ENCODE measurements at places on chromosomes 7 and 10. TPM values are rescaled to one million over a fixed set of nuclear protein-coding genes. Genes with fewer than 3 reads are reported as not detected.

- DNase-seq: no peak
These were observed 73.4 kb upstream of the CUX1 start for GRCh38 chr7:101743995-101744360.

GRCh38 chr10:15433850-15434537, 62.9 kb upstream of the FAM171A1 start:
- DNase-seq: no peak

Gene PGAM2
- total RNA-seq: 967 TPM

GRCh38 chr10:15189133-15189885, 20.8 kb upstream of the NMT2 start:
- DNase-seq: no peak

GRCh38 chr7:136923111-136923667, 54.7 kb downstream of the CHRM2 start:
- DNase-seq: no peak

- DNase-seq: no peak
These were observed 944.4 kb upstream of the ZNF722 start for GRCh38 chr7:63054191-63054661.

GRCh38 chr10:132035476-132035875, 30.3 kb upstream of the JAKMIP3 start:
- DNase-seq: no peak

DNA sequence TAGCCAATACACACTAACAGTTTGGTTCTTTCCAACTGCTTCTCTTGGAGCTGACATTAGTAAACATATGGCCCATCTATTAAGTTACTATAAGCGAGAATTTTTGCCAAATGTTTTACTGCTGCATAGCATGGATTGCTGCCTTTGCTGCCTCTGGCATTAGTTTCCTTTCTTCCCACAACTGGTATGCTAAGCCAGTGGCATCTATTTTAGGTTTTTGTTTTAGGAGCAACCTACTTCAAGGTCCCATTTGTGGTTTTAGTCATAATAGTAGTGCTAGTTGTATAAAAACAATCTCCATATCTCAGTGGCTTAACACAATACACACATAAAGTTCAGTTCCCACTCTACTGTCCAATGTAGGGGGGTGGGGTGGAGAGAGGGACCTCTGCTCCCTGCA, 25.9 kb upstream of the PANK1 start:
- no peak for DNase-seq

Gene CALHM2
- 9.8 TPM for total RNA-seq

GRCh38 chr7:3042861-3043489, 692 bp downstream of the CARD11 start:
- no peak for DNase-seq

DNA sequence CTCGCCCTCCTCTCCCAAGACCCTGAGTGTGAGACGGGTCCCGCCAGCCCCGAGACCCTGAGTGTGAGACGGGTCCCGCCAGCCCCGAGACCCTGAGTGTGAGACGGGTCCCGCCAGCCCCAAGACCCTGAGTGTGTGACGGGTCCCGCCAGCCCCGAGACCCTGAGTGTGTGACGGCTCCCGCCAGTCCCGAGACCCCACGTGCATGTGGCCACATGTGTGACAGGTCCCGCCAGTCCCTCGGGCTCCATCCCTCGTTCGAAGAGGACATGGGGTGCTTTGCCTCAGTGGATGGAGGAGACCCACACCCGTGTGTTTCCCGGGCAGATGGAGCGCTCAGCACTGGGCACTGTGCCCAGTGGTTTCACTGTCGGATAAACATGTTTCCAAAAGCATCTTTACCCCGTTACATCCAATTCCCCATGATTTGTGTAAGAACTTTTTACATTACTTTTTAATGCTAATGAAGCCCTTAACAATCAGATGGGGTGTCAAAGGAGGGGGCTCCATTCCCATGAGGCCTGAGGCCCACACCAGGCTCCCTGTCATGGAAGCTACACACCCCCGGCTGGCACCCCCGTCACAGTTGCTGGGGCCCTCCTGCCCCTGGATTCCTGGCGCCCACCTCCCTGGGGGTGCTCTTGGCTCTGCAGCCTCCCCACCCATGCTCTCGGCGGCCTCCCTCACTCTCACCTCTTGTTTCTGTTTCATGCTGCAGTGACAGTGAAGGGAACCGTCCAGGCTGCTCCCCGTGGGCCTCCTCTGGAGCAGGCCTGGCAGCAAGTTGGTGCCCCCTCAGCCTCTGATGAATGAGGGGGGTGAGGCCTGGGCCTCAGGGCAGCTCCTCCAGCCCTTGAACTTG, 48.5 kb upstream of the CFAP46 start:
- no peak for DNase-seq

GRCh38 chr10:21518149-21518640, 7.3 kb downstream of the SKIDA1 start:
- no peak for DNase-seq

Gene NRAP
- total RNA-seq: 826 TPM

Gene CACNA2D1
- 48.1 TPM for total RNA-seq

GRCh38 chr7:111750878-111751277, 188.6 kb upstream of the IMMP2L start:
- DNase-seq: no peak

Gene ZNF239
- total RNA-seq: 2.2 TPM

DNA sequence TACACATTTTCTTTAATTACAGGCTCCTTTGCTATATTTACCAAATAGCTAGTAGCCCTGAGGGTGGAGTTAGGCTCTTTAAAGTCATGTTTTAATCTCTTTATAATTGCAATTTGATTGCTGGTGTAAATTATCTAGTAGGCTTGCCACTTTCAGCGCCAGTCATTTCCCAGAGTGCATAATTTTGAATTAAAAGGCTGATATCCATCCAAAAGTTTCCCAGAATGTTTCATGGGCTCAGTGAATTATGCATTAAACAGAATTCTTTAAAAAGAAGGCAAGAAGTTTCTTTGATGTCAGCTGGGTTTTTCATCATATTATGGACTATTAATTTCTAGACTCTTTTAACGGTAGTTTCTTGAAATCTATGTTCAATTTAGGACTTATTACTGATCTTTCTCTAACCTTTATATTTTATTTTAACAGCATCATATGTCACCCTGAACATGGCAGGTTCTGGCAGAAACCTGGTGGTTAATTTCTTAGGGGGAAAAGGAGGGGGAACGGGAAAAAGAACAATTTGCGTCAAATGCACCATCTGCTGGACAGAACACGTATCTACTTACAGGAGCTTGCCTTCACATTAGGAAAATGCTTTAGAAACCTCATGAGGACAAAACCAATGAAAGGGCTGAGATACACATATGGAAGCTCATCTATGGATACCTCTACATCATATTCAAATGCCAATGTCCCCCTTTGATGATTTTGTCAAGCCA, 171.1 kb downstream of the GRM3 start:
- no peak for DNase-seq

- no peak for DNase-seq
These were observed 30.7 kb downstream of the EN2 start for GRCh38 chr7:155488483-155489127.

DNA sequence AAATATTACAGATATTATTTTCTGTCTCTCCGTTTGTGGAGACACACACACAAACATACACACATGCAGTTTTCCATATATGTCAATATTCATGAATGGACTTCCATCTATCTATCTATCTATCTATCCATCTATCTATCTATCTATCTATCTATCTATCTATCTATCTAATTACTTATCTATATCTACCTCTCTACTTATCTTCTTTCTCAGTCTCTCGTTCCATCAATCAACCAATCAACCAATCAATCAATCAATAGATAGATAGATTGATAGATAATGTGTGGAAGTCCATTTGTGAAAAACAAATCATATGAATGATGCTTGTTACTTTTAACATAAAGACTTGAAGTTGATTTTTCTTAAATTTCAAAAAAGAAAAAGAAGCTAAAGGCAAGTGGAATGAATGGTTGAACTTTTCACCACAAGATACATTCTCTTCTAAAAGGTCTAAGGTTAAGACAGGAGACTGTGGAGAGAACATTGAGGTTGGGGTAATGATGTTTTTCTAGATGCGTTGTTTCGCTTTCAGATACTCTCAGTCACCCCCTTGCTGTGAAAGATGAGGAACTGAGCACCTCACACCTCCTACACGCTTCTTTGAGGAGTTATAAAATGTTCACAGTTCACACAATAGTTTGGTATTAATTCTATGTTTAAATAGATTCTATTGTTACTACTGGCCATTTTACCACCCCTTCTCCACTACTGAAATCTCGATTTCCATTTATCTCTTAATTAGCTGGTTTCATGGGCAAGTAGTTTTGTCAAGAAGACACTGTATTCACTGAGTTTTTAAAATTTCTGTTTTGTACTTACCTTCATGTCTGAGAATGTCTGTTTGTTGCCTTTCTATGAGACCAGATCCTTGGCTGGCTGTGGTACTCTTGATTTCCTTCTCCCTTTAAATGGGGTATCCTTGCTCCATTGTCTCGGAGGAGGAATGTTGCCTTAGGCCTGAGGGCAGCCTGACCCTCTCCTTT, 114.1 kb downstream of the EMX2 start:
- DNase-seq: no peak

GRCh38 chr7:66604198-66604597, 24.5 kb upstream of the KCTD7 start:
- DNase-seq: no peak

DNA sequence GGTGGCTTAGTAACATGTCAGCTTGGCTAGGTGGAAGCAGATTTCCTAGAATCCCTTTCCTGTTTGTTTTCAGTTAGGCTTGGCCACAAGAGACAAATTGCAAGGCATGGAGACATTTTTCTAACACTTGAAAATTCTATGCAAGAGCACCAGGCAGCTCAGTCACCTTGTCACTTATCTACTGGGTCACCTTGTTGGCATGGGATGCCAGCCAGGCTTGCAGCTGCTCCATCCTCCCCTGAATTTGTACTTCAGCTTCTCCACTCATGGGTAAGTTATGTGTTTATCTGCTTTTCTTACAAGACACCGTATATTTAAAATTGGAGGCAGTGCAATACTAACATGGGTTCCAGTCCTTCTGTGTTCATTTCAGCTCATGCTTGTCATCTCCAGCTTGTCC, 40.2 kb upstream of the CCSER2 start:
- DNase-seq: no peak

- peak; percentile 41 for DNase-seq
These were observed 29.8 kb downstream of the ADAP1 start for GRCh38 chr7:924541-925231.
